ENCODE measurements at places on chromosomes 3 and 15. TPM values are rescaled to one million over a fixed set of nuclear protein-coding genes. Genes with fewer than 3 reads are reported as not detected.

GRCh38 chr3:60316121-60316797, 935.0 kb downstream of the FHIT start:
- no peak for DNase-seq

DNA sequence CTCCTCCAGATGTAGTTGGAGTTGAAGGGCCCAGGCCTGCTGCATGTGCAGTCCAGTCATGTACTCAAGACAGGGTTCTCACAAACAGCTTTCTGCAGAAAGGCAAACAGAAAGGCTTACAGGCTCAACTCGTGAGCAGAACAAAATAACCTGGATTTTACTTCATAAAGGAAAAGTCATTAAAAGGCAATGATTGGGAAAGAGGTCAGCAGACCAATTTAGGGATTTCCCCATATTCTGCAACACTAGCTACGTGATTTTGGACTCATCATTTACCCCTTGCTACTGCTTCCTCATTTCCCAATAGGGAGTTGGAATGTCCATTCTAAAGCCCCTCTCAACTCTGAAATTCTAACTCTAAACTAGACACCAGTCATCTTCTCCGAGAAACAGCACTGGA, 18.1 kb downstream of the METTL6 start:
- DNase-seq: no peak

- no peak for DNase-seq
These were observed 244.4 kb downstream of the ZBTB20 start for GRCh38 chr3:114902691-114903101.

Gene ITIH4
- total RNA-seq: 1.5 TPM

DNA sequence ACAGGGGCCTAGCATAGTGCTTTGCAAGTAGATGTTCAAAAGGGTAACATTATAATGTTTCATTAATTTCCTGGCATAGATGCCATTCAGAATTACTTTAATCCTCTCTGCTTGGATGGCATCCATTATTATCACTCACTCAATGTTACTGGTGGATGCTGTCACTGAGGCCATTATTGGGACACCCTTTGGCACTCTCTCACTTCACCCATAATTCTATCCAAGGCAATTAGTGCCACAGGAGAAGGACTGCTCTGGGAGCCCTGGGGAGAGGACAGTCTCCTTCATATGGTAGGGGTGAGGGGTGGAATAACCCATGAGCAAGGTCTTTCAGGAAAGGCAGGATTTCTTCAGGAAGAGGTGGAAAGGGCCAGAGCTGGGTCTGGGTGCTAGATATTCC, 28.7 kb upstream of the SLC28A1 start:
- DNase-seq: no peak

DNA sequence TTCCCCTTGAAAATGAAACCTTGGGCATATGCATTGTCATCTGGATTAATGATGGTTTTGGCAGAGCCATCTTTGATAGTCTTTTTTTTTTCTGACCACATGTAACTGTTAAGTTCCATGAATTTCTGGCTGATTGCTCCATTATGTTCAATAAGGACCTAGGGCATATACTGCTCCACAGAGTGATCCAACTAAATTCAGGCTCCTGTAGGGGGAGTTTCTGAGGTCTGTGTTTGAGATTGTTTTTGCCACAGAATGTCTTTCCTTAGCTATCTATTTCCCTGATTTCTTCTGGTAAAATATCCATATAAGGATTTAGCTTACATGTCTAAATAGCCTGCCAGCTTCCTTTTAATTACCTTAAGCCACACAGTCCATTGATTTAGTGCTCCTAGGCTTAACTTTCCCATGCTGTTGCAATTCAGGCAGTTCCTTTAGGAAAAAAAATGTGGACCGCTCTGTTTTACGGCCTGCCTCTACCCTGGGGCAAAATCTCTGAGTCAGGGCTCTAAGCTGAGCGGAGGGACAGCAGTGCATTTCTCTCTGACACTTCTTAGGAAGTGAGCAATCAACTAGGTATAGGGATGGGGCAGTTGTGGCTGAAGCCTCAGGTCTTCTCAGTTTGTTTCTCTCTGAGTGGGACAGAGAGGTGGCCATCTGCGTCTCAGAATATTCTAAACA, 796.2 kb downstream of the NR2F2 start:
- no peak for DNase-seq

DNA sequence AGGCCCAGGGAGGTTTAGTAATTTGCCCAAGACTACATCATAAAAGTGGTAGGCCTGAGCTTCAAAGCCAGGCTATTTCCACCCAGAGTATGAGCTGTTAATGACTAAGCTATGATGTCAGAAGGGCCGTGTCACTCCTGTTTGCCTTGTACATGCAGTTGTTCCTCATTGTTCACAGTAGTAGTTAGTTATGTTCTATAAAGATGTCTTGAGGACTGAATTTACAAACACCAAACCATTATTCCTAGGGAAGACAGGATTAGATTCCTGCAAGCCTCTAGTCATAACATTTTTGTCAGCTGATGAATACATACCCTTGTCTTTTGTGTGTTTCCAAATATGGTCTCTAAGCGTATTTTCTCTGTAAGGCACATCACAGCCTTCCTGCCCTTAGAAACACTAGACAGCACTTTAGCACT, 20.9 kb upstream of the LARS2 start:
- DNase-seq: no peak

Gene PRR23C
- not detected for total RNA-seq

Gene SIDT1
- total RNA-seq: not detected
